ENCODE measurements at places on chromosomes 4 and X.

DNA sequence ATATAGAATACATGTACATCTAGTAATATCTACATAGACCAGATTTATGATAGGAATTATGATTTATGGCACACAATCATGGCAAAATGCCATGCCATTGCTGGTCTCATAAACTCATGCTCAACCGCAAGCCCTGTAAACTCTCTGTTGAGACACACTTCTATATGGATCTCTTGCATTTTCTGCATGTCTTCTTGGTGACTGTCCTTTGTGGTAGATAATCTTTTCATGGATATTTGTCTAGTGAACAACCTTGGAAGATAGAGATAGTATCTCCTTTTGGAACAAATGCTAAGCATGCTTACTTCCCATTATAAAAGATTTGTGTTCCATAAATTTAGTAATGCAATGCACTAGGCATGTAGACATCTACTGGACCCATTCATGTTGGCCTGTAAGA, 328.0 kb downstream of the NAF1 start:
- no peak for DNase-seq

DNA sequence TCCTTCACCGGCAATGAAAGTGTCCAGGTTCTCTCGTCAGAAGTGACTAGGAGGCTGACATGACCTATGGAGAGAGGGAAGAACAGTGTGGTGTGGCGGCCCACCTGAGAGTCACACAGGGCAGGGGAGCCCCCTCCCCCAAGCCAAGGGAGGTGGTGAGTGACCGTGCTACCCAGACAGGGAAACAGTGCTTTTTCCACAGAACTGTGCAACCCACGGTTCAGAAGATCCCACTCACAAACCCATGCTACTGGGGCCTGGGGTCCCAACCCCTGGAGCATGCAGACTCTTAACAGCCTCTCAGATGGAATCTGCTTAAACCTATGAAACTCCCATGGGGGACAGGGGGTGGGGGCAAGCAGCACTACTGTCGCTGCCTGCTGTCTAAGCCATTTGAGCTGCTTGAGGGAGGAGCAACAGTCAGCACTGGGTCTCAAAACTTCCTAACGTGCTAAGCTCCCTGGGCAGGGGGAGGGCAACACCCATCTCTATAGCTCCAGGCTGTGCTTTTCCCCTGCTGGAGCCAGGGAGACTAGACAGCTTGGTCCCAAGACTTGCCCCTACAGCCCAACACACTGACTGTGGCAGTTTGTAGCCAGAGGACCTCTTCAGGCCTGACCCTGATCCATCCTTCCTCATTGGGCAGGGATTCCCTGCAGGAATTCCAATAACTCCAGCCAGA, 850.4 kb upstream of the AADAT start:
- DNase-seq: no peak

- DNase-seq: no peak
Observed at GRCh38 chrX:119343856-119344255, 55.3 kb upstream of the SLC25A43 start.

DNA sequence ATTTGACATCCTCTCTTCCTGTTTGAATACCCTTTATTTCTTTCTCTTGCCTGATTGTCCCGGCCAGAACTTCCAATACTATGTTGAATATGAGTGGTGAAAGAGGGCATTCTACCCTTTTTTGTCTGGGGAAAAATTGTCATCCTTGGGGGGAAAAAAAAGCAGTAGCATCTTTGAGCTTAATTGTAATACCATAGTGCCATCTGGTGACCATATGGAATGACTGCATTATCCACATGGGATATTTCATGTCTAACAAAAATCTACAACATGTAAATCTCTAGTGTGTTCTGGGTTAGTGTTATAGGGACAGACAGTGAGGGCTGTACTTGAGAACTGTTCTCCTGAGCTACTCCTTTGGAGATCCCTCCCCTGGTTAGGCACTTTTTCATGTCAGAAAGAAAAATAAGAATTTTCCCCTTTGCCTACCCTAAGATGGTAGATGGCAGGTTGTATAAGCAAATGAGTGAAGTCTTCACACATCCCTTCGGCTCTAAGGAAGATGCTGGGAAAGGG, 26.0 kb downstream of the CAPN6 start:
- DNase-seq: no peak

- no peak for DNase-seq
Observed at GRCh38 chr4:92074839-92075238, 228.9 kb upstream of the GRID2 start.

DNA sequence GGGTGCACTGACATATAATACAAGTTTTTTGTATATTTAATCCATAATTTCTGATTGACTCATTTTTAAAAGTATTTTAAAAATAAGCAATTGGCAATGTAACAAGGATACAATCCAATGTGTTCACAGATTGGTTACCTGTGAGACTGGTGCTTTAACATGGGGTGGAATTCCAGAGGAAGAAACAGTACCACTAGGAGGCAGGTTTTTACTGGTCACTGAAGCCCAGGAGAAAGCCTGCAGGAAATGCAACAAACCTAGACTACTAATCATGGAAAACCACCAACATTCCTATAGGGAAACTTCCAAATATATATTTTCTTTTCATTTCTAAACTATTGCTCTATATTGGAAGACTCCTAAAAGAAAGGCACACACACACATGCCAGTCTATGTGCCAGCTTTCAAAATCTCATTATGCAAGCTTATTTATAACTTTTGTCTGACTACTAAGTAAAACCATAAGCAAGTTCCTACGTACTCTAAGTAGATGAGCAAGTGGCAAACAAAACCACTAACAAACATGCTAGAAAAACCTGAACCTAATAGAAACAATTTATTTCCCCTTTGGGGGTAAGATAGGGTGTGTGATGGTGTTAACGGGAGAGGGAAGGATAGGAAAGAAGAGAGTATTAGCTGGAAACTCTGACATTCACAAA, 19.2 kb downstream of the G3BP2 start:
- no peak for DNase-seq
